NCI-H1092 treated with DMSO at 0.1 percent for 48 hours (cell line): ENCODE measurements at places on chromosomes 1 and 21.

GRCh38 chr1:164630626-164631396 is 71.8 kb downstream of the PBX1 start:
- DNase-seq, result no peak

GRCh38 chr1:53372501-53372951 is 44.7 kb upstream of the LRP8 start:
- DNase-seq, result no peak

- no peak for DNase-seq
These were observed 285.5 kb downstream of the VAV3 start for GRCh38 chr1:107679411-107679953.

- no peak for DNase-seq
These were observed 1.3 kb upstream of the DOCK7 start for GRCh38 chr1:62689524-62689923.
